ENCODE measurements at places on chromosomes 5 and 9.

DNA sequence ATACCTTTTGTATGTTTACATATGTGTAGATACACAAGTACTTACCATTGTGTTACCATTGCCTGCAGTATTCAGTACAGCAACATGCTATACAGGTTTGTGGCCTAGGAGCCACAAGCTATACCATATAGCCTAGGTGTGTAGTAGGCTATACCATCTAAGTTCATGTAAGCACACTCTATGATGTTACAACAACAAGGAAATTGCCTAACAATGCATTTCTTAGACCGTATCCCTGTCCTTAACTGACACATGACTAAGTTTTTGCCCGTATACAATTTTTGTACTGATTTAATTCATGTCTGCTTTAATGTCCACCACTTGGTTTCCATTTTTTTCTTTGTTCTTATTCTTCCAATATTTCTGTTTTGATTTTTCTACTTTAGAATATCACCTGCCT lies 18.5 kb downstream of the TNPO1 start:
- no peak for DNase-seq

DNA sequence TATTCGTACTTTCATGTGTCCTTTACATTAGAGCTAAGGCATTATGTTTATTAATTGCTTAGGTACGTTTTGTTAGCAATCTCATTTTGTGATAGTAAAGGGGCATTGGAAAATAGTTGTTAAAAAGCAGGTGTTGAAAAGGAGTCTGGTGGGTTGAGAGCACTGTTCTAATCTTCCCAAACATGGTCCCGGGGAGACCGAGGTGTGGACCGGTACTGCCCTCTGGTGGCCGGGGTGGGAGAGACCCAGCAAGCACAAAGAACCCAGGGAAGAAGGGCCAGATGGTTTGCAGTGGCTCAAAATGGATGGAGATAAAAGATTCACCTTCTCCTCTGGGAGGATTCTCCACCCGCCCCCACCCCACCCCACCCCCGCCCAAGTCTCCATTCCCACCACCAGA lies 26.1 kb downstream of the IDNK start:
- no peak for DNase-seq

- DNase-seq = no peak
These were observed 1.4 kb downstream of the SRA1 start for GRCh38 chr5:140555747-140556312.

DNA sequence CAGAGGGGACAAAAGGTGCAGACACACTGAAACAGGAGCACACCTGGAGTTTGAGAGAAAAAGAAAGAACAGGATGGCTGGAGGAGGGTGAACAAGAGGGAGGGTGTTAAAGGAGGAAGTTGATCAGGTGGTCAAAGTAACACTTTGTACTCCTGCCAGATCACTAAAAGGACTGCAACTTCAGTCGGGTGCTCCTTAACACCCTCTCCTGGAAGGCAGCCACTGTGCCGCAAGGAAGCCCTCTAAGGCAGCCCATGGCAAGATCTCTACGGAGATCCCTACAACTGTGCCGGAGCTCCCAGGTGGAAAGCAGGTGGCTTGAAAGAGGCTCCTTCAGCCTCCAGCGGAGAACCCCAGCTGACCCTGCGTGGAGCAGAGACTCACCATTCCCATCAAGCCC lies 124.4 kb upstream of the MSX2 start:
- DNase-seq = no peak

- no peak for DNase-seq
These were observed 51.7 kb downstream of the CCNH start for GRCh38 chr5:87361031-87361445.

DNA sequence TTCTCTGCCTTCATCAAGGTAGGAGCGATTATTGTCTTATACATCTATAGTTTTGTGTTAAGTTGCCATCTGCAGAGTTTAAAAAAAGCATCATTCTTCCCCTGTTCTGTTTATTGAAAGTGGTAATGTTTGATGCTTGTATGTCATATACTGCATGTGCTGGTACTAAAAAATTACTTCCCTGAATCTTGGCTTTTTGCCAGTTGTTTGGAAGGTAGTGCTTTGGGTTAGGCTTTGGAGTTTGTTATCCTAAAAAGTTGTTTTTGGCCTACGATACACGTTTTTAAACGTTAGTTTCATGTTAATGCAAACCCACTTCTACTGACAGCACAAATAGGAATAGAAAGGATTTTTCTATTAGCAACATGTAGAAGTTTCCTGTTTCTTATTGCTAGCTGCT lies 158.3 kb downstream of the GIN1 start:
- no peak for DNase-seq

- DNase-seq = no peak
These were observed 40.4 kb downstream of the ELOVL7 start for GRCh38 chr5:60803712-60804111.

- no peak for DNase-seq
These were observed 224.6 kb downstream of the SYK start for GRCh38 chr9:91026266-91026665.

- DNase-seq = no peak
These were observed 54.4 kb upstream of the PIK3R1 start for GRCh38 chr5:68161156-68161555.

DNA sequence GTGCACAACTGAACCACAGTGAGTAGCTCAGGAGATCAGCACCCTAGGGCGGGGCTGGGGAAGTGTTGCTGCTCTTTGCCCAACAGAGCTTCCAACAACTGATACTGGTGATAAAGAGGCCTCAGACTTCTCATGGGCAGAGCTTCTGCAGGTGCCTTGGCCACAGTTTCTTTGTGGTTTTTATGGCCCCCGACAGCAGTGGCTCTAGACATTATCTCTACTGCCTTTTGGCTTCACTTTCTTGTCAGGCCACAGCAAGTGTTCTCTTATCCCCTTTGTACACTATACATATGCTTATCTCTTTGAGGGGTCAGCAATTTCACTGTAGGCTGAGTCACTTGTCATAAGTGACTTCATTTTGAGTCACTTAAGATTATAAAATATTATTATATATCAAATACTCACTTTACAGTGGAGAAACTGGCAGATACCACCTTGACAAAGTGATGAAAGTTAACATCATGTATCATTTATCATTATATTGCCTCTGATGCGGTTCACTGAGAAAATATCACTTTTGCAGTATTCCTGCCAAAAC lies 90.9 kb upstream of the COX7C start:
- no peak for DNase-seq

- no peak for DNase-seq
These were observed 93.4 kb upstream of the ITGA2 start for GRCh38 chr5:52895572-52896413.

GRCh38 chr5:77518304-77518703 lies 26.2 kb upstream of the WDR41 start:
- no peak for DNase-seq

- DNase-seq = no peak
These were observed 39.0 kb downstream of the RAPGEF1 start for GRCh38 chr9:131700765-131701435.

DNA sequence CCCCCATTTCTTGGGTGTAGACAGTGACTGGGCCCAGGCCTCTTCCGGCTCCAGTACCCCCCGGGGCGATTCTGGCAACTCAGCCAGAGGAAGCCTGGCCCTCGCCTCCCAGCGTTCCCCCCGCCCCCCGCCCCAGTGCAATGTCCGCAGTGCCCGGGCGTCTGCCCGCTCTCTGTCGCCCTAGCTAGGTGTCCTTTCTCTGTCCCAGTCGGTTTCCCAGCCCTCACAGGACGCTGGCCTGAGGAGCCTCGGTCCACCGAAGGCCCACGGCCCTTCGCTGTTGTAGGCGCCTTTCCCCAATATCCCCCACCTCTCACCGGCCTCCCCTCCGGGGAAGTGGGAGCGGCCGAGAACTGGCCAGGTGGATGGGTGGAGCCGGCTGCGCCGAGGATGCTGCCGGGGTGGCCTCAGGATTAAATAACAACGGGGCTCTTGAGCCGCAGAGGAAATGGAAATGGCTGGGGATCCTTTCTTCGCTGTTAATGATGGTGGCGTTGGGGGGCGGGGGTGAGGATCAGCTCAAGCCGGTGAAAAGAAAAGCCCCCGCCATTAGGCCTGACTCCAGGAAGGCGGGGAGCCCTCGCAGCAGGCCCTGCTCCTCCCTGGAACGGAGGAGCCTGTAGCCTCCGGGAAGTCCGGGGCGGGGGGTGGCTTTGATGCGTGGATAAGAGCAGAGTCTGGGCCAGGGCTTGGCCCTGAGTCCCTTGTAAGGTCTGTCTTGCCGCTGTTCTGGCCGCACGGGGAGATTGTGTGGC lies 1.1 kb upstream of the SPRY4 start:
- DNase-seq = peak; percentile 61

DNA sequence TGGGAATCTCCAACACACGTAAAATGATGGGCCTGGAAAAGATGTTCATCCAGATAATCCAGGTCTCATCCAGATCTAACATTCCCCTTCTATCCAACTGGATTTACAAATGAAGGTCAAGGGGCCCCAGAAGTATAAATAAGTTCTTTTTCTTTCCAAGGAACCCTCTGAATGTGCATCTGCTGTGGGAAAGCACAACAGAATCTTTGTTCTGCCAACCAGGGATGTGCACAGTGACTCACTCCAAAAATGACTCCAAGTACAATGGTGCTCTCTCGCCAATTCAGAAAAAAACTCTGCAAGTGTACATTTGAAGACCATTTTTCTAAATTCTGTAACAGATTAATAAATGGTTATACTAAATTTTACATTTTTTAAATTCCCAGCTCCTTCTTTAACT lies 12.4 kb downstream of the RAPGEF6 start:
- no peak for DNase-seq

DNA sequence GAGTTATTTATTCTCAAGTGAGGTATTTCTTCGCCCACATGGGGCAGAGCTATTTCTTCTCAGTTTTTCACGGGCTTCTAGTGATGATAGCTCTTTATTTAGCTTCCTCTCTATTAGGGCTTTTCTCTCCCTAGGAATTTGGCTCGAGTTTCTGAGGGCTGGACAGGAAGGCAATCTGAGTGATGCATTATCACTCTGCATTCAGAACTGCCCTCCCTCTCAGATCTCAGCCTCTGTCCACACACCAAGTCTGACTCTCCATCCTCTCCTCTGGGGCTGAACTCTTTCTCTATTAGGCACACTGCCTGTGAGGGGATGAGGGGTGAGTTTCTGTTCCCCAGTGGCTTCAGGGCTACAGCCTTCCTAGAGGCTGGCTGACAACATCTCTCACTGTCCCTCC lies 14.9 kb upstream of the SCAMP1 start:
- DNase-seq = no peak

DNA sequence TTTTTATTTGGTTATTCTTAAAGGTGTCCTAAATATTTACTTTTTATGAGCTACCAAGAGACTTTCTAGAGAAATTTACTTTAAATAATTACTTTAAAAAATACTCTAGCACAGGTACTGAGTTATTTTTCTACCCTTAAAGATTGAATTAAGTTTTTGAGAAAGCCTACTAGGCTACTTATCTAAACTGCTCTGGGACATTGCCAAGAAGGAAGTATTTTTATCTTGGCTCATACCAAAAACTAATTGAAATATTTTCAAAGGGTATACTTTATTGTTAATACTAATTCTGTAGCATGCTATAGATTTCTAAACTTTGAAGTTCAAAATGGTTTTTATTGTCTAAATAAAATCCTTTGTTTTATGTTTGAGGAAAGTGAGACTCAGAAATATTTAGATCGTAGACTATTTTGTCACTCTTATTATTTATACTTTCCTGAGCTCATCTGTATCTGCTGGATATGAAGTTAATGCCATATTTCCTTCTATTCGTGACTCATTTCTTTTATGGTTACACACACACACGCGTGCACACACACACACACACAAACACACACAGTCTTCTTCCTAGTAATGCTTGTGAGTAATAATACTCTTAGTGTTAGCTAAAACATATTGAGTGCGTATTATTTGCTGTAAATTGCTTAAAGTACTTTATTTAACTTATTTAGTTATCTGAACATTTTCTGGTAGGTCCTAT lies 89.5 kb downstream of the MAN2A1 start:
- DNase-seq = no peak

GRCh38 chr9:126415741-126416370 lies 89.2 kb downstream of the MVB12B start:
- DNase-seq = no peak

DNA sequence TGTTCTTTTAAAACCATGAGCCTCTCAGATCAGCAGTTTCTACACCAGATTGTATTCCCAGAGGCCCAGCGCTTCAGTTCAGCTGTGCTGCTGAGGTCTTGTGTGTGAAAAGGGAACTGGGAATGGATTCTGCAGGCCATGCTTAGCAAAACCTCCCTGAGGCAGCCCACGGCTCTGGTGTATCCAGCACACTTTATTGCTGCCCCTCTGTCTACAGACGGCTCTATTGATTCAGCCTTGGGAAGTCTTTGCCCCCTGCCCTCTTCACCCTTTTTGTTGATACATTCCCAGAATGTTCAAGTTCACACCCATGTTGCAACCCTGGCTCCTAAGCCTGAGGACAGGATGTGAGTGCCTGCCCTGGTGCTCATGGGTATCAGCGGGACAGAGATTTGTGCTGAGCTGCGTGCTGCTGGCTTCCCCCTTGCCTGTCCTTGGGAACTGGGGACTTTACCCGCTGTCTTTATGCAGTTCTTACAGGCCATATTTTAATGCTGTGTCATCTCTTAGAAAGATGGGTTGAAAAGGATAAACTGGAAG lies 37.3 kb downstream of the ARHGAP26 start:
- no peak for DNase-seq

GRCh38 chr5:1513326-1514026 lies 10.3 kb downstream of the LPCAT1 start:
- DNase-seq = no peak

DNA sequence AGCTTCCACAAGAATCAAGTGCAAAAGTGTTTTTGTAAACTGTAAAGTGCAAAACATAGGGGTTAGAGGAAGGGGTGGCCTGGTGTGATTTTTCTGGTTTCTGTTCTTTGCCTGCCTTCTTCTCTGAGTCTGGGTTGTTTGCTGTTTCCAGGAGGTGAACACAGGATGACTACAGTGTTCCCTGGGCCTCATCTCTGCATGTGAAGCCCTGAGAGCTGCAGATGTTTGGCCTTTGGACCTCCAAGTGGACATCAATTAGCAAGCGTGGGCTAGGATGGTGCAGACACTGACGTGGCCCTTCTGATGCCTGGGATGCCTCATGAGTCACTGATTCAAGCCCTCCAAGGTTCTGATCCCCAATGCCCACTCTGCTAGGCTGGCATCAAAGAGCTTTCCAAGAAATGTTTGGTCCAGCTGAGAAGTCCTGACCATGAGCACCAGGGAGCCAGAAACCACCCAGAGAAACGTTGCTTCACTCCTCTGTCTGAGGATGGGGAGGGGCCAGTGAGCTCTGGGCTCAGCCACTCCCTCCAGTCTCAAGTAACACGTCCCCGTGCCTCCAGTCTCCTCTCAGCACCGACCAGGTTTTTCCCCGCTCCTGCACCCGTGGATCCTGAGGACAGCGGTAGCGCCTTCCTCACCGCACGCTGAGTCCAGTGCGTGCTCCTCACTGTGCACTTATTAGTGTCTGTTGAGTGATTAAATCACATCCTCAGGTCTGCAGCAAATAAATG lies 7.6 kb downstream of the IL9 start:
- no peak for DNase-seq

DNA sequence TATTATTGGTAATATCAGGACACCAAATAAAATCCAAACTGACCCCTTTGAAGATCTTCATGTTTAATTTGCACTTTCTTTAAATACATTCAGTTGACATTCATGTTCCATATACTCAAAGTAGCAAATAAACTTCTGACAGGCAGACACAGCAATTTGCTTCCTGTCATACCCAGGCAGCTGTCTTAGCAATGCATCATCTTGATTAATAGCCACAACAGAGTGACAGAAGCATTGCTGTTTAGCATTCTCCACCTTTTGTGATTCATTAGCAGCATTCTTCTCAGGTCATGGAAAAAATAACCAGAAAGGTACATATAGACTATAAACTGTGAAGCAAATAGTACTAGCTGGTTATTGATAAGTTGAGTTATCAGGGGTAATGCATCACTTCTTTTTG lies 366.8 kb downstream of the CYLC2 start:
- DNase-seq = no peak
